ENCODE measurements at places on chromosomes 7 and 10.

- no peak for DNase-seq
These were observed 142.8 kb downstream of the SLIT1 start for GRCh38 chr10:97042716-97043562.

DNA sequence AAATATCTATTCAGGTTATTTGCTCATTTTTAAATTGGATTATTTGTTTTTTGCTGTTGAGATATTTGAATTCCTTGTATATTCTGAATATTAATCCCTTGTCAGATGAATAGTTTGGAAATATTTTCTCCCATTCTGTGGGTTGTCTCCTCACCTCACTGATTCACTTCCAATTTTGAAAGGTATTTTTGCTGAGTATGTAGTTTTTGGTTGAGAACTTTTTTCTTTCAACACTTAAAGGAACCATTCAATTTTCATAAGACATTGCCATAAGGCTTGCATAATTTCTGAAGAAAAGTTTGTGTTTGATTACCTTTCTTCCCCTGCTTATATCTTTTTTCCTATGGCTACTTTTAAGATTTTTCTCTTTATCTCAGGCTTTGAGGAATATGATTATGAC lies 8.9 kb upstream of the SCRN1 start:
- DNase-seq, result no peak

GRCh38 chr7:128271942-128272481 lies 30.9 kb downstream of the LEP start:
- no peak for DNase-seq

GRCh38 chr10:131083915-131084790 lies 227.4 kb downstream of the TCERG1L start:
- no peak for DNase-seq

DNA sequence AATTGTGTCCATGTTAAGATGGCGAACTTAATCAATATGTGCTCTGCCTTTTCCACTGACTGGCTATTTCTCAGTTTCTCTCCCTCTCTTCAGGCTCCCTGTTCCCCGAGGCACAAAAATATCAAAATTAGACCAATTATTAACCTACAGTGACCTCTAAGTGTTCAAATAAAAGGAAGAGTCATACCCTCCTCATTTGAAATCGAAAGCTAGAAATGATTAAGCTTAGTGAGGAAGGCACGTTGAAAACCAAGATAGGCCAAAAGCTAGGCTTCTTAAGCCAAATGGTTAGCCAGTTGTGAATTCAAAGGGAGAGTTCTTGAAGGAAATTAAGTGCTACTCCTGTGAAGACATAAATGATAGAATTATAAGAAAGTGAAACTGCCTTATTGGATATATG lies 81.1 kb upstream of the MBL2 start:
- DNase-seq, result no peak

DNA sequence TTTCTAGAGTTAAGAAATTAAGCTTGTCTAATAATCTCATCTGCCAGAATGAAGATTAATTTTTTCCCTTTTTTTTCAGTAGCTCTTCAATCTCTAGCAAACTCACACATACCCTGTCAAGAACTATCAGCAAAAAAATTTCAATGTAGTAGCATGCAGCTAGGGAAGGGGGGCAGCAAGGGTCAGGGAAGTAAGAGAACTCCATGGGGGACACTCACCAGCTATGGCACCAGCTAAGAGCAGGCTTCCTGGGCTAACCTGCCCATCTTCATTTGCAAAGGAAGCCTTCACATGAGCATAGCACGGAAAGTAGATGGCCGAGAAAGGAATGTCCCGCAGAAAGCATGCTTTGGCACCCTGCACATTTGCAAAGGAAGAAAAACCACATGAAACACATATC lies 190.4 kb downstream of the SLC25A13 start:
- no peak for DNase-seq

GRCh38 chr10:79299397-79300241 lies 47.6 kb upstream of the PPIF start:
- DNase-seq, result no peak

DNA sequence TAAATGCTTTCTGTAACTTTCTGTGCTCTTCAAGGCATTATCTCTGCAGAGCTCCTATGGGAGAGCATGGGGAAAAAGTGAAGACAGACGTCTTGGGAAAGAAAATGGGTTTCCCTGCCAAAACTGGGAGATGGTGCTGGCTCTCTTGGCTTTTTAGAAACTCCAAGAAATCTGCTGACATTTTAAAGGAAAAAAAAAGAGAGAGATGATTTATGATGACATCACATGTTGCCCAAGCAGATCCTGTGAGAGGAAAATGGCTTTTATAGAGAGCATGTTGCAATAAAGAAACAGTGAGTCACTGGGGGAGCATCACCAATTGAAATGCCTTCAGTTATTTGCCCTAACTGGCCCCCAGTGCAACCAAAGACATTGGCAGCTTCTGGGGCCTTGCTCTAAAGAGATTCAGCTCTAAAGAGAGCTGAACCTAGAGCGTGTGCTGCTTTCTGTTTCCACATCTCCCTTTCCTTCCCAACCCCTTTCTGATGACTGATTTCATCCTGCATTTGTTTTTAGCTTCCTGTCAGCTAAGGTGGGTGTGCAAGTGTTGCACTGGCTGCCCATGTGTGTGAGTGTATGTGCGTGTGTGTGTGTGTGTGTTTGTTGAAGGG lies 37.7 kb downstream of the LRMDA start:
- no peak for DNase-seq

GRCh38 chr7:151941009-151941408 lies 15.2 kb upstream of the GALNTL5 start:
- DNase-seq, result no peak

DNA sequence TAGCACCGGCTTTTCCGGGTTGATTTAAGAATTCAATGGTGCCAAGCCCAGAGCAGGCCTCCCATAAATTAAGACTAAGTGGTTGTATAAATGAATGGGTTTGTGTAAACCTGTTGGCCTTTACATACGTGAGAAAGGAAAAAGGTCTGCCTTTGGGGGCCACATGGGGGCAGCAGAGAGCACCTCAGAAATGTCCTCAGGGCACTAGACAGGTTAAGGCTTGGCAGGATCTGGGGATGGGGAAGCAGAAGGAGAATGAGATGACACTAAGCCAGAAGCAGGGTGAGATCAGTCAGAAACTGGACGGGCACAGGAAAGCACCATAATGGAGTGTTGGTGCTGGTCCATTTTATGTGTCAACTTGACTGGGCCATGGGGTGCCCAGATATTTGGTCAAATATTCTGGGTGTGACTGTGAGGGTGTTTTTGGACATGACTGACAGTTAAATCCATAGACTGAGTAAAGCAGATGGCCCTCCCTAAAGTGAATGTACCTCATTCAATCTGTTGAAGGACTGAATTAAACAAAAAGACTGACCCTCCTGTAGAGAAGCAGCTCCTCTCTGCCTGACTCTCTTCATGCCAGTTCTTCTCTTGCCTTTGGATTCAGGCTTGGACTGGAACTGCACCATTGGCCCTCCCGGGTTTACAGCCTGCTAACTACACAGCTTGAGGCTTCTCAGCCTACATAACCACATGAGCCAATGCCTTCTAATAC lies 58.9 kb downstream of the FRMPD2 start:
- DNase-seq, result no peak

GRCh38 chr7:139645572-139646523 lies 122.4 kb downstream of the CLEC2L start:
- DNase-seq, result peak; percentile 66

- no peak for DNase-seq
These were observed 24.4 kb upstream of the PDCD4 start for GRCh38 chr10:110847374-110847773.

DNA sequence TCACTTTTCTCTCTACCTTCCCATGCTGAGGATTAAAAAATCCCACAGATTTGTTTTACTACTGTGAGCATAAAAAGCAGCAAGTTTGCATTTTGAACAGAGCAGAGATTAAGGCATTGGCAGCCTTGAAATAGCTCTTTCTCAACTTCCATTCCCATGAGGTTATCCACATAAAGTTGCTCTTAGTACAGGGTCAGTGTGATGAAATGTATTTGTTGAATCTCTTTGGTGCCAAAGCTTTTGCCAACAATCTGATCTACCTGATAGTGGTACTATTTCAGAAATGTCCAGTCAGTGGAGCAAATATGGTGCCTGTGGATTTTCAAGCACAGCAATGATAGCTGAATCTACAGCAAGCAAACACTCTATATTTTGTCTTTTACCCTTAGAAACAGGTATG lies 254.8 kb downstream of the INHBA start:
- no peak for DNase-seq

- DNase-seq, result no peak
These were observed 55.9 kb upstream of the UNC5B start for GRCh38 chr10:71156436-71156835.

DNA sequence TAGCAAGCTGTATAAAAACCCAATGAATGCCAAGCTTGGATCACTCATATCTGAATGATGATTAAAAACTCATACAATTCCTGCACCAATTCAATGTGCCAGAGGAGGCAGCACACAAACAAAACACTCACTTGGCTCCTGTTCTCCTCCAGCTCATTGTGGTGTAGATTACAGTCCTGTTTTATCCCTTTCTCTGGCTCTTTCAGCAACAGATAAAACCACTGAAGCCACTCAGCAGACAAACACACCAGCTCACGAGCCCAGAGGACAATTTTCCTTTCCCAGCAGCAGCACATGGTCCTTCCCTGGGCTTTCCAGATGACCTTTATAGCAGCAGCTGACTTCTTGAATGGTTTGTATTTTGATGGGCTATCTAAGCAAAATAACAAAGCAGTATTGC lies 107.3 kb upstream of the STARD3NL start:
- no peak for DNase-seq

DNA sequence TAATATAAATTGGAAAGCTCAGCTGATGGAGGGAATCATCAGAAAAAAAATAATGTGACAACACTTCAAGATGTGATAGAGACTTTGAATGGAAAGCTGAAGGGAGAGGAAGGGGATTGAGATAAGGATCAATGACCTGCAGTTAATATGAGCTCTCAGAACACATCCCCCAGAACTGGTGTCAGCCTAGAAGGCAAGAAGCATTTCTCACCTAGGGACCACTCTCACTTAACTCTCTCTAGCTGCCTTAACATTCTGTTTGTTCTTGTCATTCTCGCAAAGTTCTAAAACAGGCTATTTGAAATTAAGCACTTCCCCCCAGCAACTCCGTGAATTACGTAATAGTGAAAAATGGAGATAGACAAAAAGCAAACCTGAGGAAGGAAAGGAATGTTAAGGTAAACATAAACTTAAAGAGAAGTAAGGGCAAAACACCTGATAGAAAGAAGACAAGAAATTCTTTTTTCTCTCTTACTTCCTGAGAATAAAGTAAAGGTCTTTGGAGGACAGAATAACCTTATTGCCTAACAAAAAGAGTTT lies 1.2 kb upstream of the MPP7 start:
- DNase-seq, result no peak

DNA sequence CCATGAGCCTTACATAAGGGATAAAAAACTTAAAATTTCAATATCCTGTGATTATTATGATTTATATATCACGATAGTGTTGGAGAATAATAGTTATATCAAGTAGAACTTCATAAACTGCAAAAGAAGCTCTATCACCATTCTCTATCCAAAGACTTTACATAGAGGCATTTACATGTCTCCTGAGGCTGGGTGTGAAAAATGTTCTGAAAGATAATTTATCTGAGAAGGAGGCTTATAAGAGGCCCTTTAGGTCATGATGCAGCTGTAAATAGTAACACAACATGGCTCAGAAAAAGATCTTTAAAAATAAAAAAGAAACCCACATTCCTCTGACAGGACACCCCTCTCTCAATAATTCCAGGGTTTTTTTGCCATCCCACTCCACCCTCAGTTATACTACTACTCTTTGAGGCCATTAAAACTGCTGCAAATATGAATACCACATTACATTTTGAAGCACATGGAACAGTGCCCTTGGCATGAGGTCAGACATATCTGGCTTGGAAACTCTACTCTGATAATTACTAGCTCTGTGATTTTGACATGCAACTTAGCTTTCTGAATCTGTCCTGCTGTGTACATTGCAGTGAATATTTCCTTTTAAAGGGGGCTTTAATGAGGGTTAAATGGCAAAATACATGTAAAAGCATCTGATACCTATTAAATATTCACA lies 55.5 kb downstream of the SLC16A12 start:
- DNase-seq, result no peak

DNA sequence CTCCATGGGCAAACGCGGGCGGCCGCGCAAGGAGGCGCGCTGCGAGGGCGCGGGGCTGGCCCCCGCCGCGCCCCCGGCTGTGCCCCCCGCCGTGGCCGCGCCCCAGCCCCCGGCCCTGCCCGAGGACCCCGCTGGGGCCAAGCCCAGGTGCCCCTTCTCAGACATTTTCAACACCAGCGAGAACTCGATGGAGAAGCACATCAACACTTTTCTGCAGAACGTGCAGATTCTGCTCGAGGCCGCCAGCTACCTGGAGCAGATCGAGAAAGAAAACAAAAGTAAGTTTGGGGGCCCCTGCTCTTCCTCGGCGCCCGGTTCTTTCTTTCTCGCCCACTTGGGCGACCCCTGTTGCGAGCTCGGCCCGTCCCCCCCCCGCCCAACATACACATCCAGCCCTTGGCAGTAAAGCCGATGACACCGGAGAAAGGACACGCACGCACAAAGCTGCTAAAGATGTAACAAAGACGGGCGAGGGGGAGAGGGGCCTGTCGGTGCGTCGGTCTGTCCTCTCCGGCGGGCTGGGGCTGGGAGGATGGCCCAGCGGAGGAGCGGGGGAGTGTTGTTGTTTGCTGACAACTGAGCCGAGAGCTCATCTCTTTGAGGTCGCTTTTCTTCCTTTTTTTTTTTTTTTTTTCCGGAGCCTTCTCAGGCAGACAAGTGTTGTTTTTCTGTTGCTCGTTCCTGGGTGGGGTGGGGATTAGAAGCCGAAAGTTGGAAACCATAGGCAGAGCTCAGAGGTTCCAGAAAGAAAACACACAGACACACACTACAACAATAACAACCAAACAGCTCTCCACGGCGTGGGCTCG lies 604 bp downstream of the MXI1 start:
- peak; percentile 30 for DNase-seq

DNA sequence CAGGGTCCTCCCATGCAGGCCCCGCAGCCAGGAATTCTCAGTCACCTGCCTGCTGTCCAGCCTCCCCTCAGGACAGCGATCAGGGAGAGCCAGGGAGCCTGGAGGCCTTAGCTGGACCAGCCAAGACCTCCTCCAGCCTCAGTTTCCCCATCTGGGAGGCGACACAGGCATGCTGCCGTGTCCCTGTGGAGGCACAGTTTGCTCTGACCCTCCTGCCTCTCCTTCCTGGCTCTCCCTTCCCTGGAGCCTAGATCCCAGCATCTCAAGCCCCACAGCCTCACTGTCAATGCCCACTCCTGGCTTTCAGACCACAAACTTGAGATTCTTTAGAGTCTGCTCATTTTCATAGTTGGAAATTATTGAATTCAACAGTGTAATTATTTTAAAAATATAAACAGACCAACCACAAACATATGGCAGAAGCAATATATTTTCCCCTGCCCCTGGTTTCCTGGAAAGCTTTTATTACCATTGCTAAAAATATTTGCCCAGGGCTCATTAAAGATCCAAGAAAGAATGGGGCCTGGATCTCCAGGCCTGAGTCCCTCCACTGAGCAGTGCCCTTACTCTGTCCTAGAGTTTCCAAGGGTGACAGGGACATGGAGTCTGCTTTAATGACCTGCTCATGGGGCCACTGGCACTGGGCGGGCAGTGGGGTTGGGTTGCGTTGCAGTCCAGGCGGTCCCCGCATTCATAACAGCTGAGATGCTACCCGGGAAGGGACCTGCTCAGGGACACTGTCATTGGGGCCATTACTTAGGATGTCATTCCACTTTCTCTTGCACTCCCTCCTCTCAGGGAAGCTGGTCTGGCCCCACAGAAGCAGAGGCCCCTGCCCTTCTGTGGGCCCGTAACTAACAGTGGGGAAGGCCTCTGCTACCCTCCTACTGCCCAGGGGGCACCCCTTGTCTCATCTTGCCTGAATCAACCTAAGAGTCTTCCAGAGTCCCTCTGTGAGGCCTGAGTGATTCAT lies 81.6 kb upstream of the CHST15 start:
- no peak for DNase-seq

Data from activated T-helper 1 cell treated with Interleukin-2 at 50 U/mL for 16 hours (primary cell).